Vagina (tissue), 2 donors: ENCODE measurements at places on chromosomes 2 and 18. TPM values are rescaled to one million over a fixed set of nuclear protein-coding genes. Genes with fewer than 3 reads are reported as not detected.

DNA sequence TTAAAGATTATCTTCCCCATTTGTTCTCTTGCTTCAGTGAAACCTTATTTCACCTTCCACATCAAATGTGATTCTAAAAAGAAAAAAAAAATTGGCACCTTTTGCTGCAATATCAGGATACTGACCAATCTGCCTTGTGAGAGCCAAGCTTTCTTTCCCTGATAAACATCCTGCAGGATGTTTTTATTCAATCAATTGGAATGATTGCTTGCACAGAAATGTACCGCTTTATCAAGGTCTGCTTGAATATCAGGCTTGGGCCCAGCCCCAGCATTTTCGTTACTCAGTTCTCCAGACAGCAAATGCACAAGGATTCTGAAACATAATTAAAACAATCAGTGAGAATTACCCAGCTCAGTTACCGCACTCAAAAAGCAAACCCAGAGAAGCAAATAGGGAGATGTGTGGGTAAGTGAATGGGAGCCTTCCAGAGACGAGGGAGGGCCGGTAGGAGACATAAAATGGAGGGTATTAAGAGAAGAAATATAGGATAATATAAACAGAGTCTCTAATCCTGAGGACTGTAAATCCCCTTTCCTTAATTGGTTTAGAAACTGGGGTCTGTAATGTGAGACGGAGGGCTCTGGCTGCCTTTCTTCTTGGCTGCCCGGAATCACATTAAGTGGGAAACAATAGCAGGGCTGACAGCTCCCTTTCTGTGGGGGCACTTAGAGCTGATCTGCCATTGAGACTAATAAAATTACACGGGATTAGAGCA lies 291.8 kb downstream of the ICOS start:
- no peaks in the 10 kb centered on the region for H3K4me1 ChIP-seq
- no peak overlapping the region for H3K4me3 ChIP-seq
- no peaks in the 10 kb centered on the region for H3K27me3 ChIP-seq

DNA sequence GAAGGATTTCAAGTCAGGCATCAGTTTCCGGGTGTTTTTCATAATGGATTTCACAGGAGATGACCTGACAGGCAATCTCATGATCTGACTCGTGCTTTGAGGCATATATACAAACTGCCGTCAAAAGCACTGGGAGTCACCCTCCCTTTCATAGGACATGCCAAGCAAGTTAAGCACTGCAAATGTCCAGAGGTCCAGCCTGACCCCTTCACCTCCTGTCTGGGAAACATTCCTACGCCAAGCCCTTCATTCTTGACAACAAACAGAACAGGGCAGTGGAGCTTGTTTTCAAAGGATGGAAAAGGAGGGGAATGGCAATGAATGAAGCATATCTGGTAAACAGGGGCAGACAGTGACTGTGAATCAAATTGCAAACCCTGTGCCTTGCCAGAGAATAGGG lies 963.6 kb downstream of the BCL11A start:
- H3K27me3 ChIP-seq, result no peaks in the 10 kb centered on the region
- H3K4me1 ChIP-seq, result no peaks in the 10 kb centered on the region
- no peak for DNase-seq
- no peak overlapping the region for H3K4me3 ChIP-seq
- H3K27ac ChIP-seq, result no peak overlapping the region

GRCh38 chr18:64402636-64403035 lies 253.7 kb upstream of the LINC00305 start:
- H3K27ac ChIP-seq, result no peak overlapping the region
- no peak for DNase-seq
- H3K4me1 ChIP-seq, result no peaks in the 10 kb centered on the region

Gene HTR2B
- 0.49 TPM for total RNA-seq
